ENCODE measurements at places on chromosomes 7 and 10.

DNA sequence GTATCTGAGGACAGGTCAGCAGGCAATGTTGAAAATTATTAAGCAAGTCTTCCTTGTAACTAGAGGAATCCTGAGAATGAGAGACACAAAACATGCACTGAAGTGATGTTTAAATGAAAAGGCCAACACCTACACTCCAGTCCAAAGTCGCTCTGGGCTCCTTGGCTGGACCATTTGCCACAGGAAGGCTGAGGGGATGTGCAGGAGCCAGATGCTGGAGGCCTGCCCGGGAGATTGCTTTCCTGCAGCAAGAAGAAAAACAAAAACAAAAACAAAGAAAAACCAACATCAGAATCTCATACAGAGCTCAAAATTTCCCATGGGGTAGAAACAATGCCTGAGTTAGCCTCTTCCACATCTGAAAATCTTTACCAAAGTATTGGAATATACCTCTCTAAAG lies 157.0 kb downstream of the DGKI start:
- no peak for DNase-seq

DNA sequence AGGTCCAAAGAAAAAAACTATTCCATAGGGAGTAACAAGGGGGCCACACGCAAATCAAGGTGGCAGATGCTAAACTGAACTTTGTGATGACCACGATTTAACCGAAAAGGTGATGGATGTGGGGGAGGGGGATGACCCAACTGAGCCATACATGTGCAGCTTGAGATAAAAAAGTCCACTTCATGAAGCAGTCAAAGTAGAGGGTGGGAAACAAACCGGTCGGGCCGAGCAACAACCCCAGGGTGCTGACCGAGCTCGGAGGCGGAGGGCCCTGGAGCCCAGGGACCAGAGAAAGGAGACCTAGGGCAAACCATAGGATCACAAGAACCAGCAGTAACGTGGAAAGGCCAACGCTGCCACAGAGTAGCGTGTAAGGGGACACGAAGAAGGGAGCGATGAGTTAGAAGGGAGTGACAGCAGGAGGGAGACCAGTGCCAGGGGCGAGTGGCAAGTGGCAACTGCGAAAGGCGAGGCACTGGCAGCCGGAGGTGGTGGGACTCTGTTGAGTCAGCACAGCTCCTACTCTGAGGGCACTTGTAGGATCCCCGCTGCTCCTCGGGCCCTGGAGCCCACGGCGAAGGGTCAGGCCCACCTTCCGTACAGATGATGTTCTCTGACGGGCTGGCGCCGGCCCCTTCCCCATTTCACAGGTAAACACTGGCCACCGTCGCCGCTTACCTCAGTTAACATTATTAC lies 540 bp downstream of the SNX13 start:
- DNase-seq = no peak

DNA sequence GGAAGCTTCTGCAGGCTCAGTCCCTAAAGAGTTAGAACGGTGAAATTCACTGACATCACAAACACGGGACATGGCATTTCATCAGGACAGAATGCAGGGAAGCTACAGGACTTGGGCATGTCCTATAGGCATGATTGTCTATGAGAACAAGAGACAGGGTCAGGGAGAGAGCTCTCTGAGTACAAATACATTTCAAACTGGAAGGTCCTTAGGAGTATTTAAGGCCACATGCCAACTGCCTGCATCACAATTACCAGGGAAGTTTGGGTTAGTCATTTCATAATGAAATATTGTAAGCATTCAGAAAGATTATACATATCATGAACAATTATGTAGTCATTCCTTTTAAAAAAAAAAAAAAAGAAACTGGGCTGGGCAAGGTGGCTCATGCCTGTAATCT lies 71.3 kb downstream of the CREB3L2 start:
- no peak for DNase-seq

DNA sequence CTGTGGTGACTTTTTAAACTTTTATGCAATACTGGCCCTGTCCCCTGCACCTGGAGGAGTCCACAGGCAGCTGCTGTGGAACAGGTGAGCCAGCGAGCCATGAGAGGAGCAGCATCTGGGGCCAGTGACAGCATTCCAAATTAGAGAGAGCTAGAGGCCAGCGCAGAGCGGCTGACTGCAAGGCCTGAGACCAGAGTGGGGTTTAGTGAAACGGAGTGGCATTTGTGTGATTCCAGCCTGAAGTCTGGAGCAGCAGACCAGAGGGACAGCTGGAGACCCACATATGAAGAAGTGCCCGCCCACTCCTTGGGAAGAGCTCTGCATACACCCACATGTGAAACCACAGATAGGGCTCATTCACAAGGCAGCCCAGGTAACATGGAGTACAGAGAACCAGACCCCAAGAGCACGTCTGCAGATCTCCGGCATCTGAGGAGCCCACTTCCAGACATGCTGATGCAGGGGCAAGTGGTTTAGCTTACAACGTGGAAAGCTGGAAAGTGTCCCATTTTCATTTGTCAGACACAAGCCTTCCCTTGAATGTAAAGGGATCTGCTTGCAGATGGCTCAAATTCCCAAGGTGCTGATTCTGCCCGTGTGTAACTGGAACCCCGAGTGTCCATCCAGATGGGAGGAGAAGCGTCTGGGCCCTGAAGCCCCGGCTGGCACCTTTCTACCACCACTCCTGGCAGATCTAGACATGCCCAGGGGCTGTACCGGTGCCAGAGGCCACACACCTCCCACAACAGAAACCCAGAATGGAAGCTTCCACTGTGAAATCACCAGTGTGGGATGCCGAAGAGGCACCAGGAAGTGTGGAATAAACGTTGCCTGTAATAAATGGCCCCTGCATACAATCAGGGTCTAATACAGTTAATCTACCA lies 256.0 kb upstream of the TCERG1L start:
- DNase-seq = no peak

All from dorsolateral prefrontal cortex (tissue), 122 donors.